ENCODE measurements at places on chromosomes 3 and 15. TPM values are rescaled to one million over a fixed set of nuclear protein-coding genes. Genes with fewer than 3 reads are reported as not detected.

The STIMATE gene
- total RNA-seq: 16.8 TPM

The ALCAM gene
- total RNA-seq: 110 TPM

The IL17RC gene
- 45.0 TPM for total RNA-seq

The IMP3 gene
- 45.4 TPM for total RNA-seq

The SERPINI2 gene
- total RNA-seq: not detected

The UBA7 gene
- 48.6 TPM for total RNA-seq

DNA sequence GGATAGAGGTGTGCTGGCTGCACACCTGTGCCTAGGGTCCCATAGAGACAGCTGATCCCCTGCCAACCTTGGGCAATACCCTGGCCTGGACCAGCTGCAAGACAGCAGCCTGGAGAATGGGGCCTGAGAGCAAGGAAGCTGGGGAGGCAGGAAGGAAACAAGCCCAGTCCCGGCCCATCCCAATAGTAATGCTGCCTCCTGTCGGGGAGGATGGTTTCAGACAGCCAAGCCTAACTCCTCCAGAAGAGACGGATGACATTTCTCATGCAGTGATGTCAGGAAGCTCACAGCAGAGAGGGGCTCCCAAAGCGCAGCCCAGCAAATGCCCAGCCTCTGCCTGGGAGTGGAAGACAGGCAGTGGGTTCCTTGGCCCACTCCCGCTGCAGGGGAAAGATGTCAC is 408.8 kb downstream of the OCA2 start:
- no peaks in the 10 kb centered on the region for H3K4me1 ChIP-seq
- DNase-seq: no peak
- H3K36me3 ChIP-seq: no peaks in the 10 kb centered on the region
- 0 out of 2 replicates have a peak, but pooled peaks cover 3% of the 10 kb centered on the region for H3K27me3 ChIP-seq
- H3K27ac ChIP-seq: no peak overlapping the region
- H3K4me3 ChIP-seq: no peak overlapping the region

DNA sequence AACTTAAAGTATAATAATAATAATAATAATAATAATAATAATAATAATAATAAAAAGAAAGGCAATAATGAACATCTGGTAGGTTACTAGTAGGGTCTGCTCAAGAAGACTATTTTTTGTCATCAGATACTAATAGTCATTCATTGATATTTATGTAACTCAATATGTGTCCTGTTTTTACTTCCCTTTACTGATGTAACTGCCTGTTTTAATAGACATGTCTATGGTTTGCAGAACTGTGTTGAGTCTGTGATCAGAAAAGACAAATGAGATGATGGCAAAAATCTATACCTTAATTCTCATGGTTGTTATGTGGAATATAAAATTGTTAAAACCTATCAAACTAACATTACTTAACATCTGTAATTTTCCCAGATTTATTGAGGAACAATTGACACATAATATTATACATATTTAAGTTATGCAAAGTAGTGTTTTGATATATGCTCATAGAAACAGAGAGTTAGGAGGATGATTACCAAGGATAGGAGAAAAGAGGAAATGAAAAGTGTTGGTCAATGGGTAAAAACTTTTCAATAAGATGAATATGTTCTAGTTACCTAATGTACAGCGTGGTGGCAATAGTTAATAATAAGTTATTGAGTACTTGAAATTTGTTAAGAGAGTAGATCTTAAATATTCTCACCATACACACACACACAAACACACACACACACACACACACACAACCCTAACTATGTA is 699.4 kb downstream of the ZPLD1 start:
- H3K4me3 ChIP-seq: no peak overlapping the region
- no peaks in the 10 kb centered on the region for H3K4me1 ChIP-seq
- no peak overlapping the region for H3K27ac ChIP-seq

- no peak for DNase-seq
- H3K27me3 ChIP-seq: no peaks in the 10 kb centered on the region
- peaks cover 10% of the 10 kb centered on the region for H3K4me1 ChIP-seq
- H3K36me3 ChIP-seq: peaks cover 79% of the 10 kb centered on the region
Observed at GRCh38 chr3:172070269-172070668, 30.9 kb downstream of the FNDC3B start.

- peak overlapping the region; percentile 96 for H3K27ac ChIP-seq
- H3K27me3 ChIP-seq: no peaks in the 10 kb centered on the region
- peaks cover 52% of the 10 kb centered on the region for H3K4me1 ChIP-seq
Observed at GRCh38 chr3:111924283-111924682, 54.5 kb upstream of the ABHD10 start.

GRCh38 chr15:59997070-59997701 is 6.9 kb upstream of the FOXB1 start:
- no peaks in the 10 kb centered on the region for H3K36me3 ChIP-seq
- no peak overlapping the region for H3K4me3 ChIP-seq
- H3K27me3 ChIP-seq: no peaks in the 10 kb centered on the region
- no peaks in the 10 kb centered on the region for H3K4me1 ChIP-seq

Data from PC-9 (cell line).